Vagina (tissue), 2 donors: ENCODE measurements at places on chromosomes 1 and 21.

DNA sequence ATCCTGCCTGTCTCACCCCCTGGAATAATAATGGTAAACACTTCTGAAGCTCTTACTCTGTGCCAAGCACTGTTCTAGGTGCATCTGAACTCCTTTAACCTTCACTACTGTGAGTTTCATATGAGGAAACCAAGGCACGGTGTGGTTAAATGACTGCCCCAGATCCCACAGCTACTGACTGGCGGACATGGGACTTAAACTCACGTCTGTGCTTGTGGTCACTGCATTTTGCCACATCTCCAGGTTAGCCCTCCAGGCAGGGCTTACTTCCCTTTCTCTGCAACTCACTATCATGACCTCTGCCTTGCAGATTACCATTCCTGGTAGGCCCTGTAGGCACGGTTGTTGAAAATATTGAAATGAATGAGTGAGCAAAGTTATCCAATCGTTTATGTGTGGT, 83.4 kb downstream of the ADSS2 start:
- no peak for DNase-seq

- no peak for DNase-seq
Observed at GRCh38 chr1:197770243-197770642, 5.0 kb downstream of the DENND1B start.

DNA sequence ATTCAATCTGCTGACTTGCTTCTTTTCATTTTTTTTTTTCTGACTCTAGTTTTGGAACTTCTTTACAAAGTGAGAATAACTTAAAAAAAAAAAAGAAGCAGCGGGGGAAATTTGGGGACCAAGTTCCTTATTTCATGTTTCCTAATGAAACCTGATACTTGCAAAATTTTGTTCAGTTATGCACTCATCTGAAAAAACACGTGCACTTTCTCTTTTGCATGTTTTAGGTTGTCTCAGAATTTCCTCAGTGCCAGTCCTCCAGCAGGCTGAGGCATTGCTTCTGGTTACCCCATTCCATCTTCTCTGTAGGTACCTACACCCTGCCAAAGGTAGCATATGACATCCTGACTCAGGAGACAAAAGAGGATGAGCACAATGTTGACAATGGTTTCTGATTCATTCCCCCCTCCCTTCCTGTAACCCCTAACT, 299.7 kb downstream of the GRIK1 start:
- no peak for DNase-seq

DNA sequence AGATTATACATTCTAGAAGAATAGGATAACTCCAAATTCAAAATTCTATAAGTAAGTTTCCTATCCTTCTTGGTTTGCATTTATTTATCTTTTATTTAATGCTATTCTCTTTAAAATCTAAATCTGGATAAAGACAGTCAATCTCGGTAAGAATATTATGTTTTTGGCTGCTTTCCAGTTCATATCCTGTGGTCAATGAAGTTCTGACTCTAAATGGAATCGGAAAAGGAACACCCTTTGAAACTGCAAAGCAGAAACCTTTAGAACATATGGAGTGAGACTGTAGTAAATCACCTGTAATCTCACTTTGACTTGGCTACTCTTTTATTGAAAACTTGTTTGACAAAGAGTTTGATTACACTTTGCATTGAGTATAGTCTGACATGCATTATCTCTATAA, 85.2 kb downstream of the KIFAP3 start:
- DNase-seq = no peak

DNA sequence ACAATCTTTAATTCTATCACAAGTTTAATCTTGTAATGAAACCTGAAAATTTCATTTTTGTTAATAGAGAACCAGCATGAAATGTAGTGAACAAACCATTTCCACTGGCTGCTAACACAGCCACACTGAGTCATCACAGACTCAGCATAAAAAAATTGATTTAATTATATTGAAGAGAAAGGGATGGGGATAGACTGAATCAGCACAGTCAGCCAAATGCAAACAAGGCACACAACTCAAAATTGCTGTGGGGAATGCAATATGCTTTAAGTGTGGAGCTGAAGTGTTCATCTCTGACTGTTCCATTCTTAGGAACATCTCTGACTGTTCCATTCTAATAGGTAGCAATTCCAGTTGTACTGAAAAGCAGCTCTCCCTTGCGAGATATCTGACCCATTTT, 299.8 kb downstream of the MRPL39 start:
- DNase-seq = no peak

DNA sequence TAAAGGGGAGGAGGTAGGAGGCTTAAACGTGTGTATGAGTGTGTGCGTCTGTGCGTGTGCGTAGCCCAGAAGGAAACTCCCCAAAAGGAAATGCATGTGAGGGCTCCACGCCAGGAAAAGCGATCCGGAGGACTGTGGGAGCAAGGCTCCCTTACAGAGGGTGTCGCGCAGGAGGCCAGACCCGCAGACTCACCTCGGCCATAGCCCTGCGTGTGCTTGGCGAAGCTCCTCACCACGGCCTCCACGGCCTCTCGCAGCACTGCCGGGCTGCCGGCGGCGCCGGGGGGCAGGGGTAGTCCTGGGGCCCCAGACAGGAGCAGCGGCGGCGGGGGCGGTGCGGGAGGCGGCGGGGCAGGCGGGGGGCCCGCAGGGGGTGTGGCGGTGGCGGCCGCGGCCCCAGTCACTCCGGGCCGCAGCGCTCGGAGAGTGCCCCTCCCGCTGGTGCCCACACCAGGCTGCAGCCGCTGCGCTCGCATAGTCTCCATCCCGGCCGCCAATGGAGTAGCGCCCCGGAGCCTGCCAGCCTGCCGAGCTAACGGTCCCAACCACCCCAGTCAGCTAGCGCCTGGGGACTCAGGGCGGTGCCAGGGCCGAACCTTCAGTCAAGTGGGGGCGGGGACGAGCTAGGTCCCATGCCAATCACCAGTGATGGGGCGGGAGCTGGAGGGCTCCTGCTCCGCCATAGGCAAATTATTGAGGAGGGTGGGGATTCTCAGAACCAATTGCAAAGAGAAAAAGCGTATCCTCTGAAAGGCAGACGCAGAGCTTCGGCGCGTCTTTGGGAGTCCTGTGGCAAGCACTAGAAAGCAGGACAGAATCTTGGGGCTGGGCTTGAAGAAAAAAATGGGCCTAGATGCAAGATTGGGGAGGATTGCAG, at the start of gene LIX1L:
LIX1L (minus strand) TSS at position 575 of the 877 bp plus-strand sequence; CDS start at position 485, 90 bp downstream.
- peak; percentile 97 for DNase-seq

DNA sequence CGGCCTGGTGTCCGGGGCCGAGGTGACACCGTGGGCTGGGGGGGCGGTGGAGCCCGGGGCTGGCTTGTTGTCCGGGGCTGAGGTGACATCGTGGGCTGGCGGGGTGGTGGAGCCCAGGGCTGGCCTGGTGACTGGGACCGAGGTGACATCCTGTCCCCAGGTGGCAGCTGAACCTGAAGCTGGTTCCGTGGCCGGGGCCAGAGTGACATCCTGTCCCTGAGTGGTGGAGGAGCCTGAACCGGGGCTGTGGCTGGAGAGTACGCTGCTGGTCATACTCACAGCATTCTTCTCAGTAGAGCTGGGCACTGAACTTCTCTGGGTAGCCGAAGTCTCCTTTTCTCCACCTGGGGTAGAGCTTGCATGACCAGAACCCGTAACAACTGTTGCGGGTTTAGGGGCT, 15.8 kb downstream of the THBS3 start:
- no peak for DNase-seq

- no peak for DNase-seq
Observed at GRCh38 chr1:182071924-182072323, 10.4 kb upstream of the ZNF648 start.

DNA sequence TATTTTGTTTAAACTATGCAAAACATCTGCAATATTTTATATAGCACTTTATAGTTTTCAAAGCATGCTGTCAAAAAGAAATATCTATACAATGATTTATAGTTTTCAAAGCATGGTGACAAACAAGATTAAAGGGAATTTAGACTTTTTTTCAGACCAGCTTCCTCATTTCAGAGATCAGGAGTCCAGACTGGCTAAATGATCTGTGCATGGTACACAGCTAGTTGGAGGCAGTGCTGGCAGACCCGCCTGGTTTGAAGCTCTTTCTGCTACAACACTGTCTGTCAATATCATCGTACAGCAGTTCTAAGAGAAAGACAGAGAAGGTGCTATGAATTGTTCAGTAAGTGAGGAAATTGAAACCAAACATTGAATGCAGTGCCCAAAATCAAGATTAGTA, 479.0 kb downstream of the PTBP2 start:
- no peak for DNase-seq

DNA sequence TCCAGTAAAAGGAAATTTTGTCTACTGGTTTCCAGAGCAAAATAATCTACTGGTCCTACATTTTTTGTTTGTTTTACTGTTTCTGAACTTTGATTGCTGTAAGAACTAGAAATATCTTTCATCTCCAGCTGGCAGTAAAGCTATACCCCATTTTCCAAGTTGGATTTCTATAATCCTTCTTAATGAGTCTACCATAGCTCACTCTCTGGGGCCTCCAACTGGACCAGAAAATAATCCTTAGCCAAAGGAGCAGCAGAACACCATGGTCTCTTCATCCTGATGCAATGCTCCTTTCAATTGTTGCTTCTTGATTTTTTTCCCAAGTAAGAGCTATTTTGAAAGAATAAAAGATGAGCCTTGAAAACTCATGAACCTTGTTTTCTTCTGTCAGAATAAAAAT, 110.0 kb upstream of the COL11A1 start:
- no peak for DNase-seq

- DNase-seq = no peak
Observed at GRCh38 chr21:41373253-41373652, 11.4 kb downstream of the MX2 start.

DNA sequence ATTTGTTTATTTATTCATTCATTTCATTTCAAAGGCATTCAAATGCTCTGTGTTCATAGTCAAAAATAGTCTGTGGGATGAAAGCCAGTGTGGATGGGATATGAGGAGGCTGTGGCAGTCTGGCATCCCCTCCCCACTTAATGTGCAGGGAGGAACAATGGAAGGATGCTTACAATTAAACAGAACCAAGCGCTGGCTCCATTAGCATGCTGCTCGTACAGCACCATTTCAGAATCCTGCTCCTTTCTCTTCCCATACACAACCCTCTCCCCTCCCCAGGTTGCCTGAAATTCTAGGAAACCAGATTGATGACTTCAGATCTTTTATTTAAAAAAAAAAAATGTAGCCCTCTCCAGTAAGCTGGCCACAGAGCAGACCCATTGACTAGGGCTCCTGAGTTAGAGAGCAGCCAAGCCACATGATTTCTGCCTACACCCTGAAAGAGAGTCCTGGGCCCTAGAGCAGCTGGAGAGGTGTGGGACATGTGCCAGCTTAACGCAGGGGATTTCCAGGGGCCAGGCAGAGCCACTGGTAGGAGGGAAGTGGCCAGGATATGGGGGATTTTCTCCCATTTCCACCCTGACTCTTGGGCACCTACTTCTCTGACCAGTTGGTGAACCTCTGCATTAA, 205.2 kb downstream of the ASTN1 start:
- DNase-seq = no peak

DNA sequence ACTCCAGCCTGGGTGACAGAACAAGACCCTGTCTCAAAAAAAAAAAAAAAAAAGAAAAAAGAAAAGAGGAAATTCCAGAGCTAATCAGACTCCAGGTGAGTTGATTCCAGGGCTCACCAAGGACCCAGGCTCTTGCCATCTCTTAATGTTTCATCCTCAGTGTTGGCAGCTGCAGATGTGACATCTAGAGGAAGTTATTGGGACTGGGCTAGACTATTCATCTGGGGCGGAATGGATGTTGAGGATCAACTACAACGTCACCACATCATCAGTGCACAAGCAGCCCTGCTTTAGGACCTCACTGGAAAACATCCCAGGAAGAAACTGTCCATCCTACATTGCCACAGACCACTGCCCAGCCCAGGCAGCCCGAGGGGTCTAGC, 28.6 kb upstream of the PARP1 start:
- no peak for DNase-seq

GRCh38 chr1:14697353-14697752, 98.9 kb downstream of the KAZN start:
- no peak for DNase-seq

GRCh38 chr21:36169470-36170128, 13.0 kb downstream of the DOP1B start:
- DNase-seq = no peak

GRCh38 chr1:25246600-25247023, 642 bp downstream of the RSRP1 start:
- no peak for DNase-seq

DNA sequence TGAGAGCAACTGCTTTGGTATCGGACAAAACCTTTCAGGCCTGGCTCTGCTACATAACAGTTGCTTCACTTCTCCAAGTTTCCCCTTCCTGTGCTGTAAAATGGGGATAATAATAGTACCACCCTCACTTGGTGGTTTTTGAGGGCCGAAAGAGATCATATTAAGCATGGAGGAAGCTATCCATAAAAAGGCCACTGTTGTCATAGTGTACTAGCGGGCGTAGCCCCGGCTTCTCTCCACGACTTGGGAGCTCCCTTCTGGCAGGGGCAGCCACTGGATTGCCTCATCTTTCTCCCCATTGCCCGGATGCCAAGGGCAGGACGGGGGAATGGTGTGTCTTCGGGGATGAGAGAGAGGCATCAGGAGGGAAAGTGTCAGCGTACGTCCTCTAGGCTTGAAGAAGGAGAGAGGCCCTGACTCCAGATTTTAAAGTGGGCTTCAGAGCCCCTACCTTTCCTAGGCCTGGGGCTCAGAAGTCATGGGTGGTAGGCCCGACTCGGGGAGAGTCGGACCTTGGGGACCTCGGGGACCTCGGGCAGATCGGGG, 548 bp upstream of the MFSD2A start:
- DNase-seq = no peak

DNA sequence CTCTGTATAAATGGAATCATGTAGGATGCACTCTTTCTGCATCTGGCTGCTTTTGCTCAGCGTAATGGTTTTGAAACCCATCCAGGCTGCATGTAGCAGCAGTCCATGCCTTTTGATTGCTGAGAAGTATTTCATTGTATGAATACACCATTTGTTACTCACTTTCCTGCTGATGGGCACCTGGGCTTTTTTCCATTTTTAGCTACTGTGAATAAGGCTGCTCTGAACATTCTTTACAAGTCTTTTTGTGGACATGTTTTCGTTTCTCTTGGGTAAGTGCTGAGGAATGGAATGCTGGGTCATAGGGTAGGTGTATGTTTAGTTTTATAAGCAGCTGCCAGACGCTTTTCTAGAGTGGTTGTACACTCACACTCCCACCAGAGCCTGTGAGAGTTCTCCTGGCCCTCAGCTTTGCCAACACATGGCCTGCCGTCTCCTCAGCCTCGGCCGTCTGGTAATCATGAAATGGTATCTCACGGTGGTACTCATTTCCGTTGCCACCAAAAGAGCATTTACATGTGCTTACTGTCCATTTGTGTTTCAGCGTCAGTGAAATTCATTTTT, 22.7 kb downstream of the SLX9 start:
- no peak for DNase-seq
